ENCODE measurements at places on chromosomes 3 and 15.

GRCh38 chr3:45223889-45224727, 2.0 kb downstream of the TMEM158 start:
- no peak for DNase-seq

GRCh38 chr3:77577264-77577663, 537.4 kb downstream of the ROBO2 start:
- no peak for DNase-seq

GRCh38 chr3:56192001-56192400, 276.3 kb downstream of the ERC2 start:
- DNase-seq = no peak

GRCh38 chr15:101068961-101069653, 149.9 kb downstream of the LRRK1 start:
- DNase-seq = no peak

GRCh38 chr3:71432044-71432975, 151.2 kb downstream of the FOXP1 start:
- no peak for DNase-seq

GRCh38 chr3:137746808-137747207, 17.3 kb upstream of the SOX14 start:
- no peak for DNase-seq

DNA sequence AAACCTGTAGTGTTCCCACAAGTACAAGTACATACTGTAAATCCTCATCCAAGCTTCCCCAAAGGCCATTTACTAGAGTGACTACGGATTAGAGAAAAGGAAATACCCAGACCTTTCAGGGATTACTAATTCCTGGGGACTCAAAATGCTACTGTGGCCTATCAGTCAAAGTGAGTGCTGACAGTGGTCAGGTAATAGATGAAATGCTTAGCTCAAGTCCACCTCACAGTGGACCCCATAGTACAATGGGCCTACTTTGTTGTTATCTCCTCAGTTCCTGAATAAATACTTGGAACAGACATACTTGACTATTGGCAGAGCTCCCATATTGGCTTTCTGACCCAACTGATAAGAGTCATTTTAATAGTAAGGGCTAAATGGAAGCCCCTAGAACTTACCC, 61.6 kb downstream of the MAP4 start:
- no peak for DNase-seq

DNA sequence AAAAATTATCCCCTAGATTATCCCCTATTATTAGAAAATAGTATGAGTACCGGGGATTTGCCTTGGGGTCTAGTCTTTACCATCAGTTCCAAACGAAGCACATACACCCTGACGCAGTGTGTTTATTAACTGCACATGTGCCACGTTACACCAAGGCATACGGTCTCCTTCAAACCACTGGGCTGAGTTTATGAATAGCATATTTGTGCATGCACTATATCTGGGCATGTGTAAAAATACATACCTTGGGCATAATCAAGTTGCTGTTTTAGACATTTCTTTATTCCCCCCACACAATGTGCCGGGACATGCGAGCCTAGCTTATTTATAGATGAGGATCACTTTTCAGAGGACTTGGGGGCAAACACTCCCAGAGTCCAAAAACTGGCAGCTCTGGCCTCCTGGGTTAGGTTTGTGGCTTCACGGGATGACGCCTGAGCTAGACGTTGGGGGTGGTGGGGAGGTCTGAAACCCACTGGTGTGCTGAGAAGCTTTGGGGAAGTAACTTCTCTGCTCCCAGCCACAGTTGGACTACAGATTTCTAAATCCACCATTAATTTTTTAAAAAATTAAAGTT, 16.2 kb downstream of the IGDCC4 start:
- DNase-seq = no peak

DNA sequence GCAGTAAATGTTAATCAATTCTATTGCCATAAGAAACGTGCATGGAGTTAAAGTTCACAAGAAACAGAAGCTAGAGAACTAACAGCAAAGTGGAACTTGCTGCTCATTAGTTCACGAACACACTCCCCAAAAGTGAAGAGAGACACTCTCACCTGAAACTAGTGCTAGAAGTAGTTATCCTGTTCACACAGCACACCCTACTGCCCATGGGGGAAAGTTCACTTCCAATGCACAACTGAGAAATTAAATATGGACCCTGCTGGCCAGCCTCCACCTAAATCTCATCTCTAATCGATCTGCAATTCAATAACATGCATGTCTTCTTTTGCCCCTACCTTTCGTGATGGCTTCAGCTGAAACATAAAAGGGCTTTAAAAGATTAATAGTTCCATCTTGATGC, 39.4 kb upstream of the FRMD4B start:
- no peak for DNase-seq

DNA sequence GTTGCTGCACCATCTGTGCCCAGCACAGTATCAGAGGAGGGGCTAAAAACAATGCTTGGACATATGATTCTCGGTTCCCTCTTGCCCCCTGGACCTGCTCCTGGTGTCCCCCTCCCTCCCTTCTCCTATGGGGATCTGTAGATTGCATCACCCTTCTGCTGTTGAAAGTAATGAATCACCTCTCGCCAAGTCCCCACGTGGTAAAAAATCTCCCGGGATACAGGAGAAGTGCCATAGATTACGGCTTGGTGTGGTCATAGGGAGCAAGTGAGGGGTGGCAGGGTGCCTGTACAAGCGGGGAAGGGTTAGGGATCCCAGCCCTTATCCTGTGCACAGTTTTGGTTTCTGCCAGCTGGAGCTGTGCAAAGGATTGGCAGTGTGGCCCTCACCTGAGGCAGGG, 37.7 kb downstream of the AMOTL2 start:
- no peak for DNase-seq

GRCh38 chr3:105787453-105787852, 81.4 kb downstream of the CBLB start:
- no peak for DNase-seq

GRCh38 chr3:38119821-38120692, 16.9 kb downstream of the ACAA1 start:
- DNase-seq = no peak

GRCh38 chr3:21944251-21944650, 193.2 kb upstream of the ZNF385D start:
- no peak for DNase-seq

- no peak for DNase-seq
Observed at GRCh38 chr3:62365391-62366125, 7.8 kb downstream of the FEZF2 start.

GRCh38 chr3:124483915-124484470, 246.3 kb upstream of the UMPS start:
- DNase-seq = no peak

- DNase-seq = no peak
Observed at GRCh38 chr3:98796334-98796733, 33.2 kb downstream of the ST3GAL6 start.

DNA sequence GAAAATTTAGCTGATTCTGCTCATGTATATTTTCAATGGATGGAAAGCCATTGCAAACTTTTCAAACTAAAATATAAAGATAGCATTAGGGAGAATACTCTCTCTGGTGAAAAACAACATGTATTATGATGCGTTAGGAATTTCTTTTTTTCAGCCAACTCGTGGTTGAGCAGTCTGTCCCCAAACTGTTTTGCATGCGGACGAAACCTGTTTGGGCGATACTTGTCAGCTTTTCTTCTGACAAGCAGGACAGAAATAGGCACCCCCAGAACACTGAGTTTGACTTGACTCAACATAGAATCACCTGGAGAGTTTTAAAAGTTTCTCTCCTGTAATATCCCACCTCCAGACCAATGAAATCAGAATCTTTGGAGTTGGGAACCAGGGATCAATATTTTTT, 417.5 kb upstream of the TPRG1 start:
- DNase-seq = no peak

DNA sequence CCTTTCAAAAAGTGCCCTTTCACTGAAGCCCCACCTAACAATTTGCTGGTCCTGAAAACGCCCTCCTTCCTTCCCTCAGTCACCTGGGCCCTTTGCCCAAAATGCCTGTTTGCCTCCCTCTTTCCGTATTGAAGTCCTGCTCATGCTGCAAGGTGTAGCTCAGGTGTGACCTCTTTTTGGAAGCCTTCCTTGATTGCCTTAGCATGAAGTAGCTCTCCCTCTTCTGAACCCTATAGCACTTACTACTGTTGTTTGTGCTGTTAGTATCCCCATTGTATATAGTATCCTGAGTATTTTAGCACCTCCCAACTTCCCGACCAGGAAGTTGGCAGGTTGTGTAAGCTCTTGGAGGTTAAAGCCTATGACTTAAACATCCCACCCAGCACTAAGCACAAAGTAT, 1.7 kb downstream of the PLS1 start:
- no peak for DNase-seq

- DNase-seq = no peak
Observed at GRCh38 chr3:186534113-186534669, 10.0 kb downstream of the CRYGS start.

GRCh38 chr3:112096176-112096575, 10.0 kb downstream of the C3orf52 start:
- DNase-seq = no peak

DNA sequence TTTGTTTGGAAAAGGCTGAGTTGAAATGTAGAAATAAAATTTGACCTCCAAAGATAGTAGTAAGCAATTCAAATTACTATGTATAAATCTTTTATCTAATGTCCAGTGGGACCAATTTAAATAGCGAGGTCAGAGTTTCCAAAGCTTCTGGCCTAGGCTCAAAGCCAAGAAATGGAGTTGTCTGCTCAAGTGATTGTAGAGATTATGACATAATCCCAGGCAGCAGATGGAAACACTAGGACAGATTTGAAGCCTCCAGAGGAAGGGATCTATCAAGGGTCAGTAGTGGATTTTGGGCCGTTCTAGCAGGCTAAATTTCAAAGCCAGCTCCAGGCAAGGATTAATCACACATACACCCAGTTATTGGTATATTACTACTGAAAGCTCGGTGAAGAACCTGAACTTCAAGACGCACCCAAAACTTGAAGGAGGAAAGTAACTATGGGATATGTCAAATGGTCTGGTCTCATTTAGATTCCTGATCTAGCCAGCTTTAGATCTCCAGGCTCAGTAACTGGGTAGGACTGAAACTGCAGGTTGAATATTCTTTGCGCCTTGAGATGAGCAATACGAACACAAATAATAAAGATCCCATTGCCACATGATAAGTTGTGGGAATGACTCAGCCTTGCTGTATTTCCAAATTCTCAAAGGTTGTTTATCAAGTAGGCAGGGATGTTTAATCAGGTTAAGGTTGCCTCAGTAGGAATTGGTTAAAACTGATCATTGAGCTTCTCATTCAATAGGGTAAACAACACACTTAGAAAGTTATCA, 30.9 kb upstream of the ARRDC4 start:
- DNase-seq = no peak

DNA sequence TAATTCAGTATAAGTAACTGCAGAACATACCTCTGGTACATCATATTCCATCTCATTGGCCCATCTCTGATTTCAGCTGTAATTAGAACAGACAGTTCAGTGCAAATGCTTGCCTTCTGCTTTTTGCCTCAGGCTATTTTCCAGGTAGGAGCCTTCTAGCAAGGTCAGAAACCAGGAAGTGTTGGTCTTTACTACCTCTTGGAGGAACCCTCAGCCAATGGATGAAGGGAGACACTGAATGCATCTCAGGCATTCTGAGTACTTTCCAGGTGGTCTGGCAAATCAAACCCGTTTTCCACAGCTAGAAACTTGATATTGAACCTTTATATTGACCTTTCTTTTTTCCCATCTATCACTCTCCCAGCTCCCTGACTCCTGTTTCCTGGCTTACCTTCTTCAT, 348.5 kb upstream of the SOX2 start:
- no peak for DNase-seq

- DNase-seq = no peak
Observed at GRCh38 chr3:36416599-36416998, 36.3 kb downstream of the STAC start.

- DNase-seq = no peak
Observed at GRCh38 chr3:157226173-157226847, 66.4 kb upstream of the CCNL1 start.

- no peak for DNase-seq
Observed at GRCh38 chr3:12931273-12931905, 90.0 kb upstream of the RPL32 start.

GRCh38 chr3:105827959-105828358, 40.9 kb downstream of the CBLB start:
- DNase-seq = no peak

- DNase-seq = no peak
Observed at GRCh38 chr15:86558252-86558651, 478.6 kb downstream of the AGBL1 start.

GRCh38 chr3:171258316-171258715, 201.9 kb downstream of the TNIK start:
- no peak for DNase-seq

DNA sequence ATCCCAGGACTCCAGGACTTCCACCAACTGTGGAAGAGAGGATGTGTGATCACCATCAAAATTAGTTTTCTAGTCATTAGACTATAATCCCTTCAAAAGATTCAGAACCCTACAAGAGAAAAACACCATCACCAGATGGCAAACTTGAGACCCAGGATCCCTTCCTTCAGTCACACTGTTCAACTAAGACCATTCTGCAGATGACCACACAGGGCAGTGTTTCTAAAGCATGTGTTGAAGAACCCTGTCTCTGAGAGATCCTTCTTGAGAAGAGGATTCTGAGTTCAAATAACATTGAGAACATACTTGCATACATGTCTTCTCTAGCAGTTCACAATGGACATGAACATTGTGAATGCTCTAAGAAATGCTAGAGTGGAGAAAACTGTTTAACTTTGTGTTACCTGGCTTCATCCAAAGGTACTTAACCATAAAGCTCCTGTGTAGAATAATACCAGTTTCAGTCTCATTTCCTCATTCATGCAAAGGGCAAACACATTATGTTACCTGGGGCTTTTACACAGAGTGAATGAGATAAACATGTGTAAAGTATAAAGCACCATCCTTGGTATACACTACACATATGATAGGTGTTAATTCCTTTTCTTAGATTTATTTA, 2.4 kb upstream of the ADGRG7 start:
- no peak for DNase-seq

GRCh38 chr3:129003578-129004112, 2.5 kb downstream of the EFCC1 start:
- no peak for DNase-seq

- no peak for DNase-seq
Observed at GRCh38 chr15:32706704-32707103, 11.1 kb upstream of the GREM1 start.

GRCh38 chr3:69203631-69204314, 81.4 kb upstream of the LMOD3 start:
- DNase-seq = no peak

DNA sequence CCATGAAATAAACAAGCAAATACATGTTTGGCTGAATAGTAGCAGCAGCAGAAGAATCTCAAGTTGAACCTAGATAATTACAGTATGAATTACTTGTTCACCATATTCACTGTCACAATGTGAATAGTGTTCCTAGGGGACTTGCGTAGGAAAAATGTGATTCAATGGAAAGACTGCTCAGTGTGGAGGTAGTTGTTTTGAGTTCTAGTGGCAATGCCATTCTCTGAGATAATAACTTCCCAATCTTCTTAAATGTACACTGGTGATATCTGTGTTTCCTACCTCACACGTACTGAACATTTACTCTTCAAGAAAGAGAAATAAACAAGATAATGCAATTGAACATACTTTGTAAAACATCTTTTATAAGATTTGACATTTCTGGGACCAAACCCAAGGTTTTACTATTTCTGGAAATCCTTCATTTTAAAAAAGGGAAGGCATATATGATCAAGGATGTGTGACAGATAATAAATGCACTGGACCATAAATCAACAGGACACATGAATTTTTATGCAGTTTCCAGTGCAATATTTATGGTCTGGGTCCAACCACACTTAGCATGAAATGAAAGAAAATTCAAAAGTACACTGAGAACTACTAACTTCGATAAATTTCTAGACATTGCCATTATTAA, 598.3 kb upstream of the ZNF385D start:
- no peak for DNase-seq

Measured in cortex of kidney (tissue), 1 donor.